Activated naive CD4-positive, alpha-beta T cell (primary cell): ENCODE measurements at places on chromosomes 1 and 21.

- DNase-seq: no peak
These were observed 73.4 kb downstream of the GALNT2 start for GRCh38 chr1:230140221-230141020.

DNA sequence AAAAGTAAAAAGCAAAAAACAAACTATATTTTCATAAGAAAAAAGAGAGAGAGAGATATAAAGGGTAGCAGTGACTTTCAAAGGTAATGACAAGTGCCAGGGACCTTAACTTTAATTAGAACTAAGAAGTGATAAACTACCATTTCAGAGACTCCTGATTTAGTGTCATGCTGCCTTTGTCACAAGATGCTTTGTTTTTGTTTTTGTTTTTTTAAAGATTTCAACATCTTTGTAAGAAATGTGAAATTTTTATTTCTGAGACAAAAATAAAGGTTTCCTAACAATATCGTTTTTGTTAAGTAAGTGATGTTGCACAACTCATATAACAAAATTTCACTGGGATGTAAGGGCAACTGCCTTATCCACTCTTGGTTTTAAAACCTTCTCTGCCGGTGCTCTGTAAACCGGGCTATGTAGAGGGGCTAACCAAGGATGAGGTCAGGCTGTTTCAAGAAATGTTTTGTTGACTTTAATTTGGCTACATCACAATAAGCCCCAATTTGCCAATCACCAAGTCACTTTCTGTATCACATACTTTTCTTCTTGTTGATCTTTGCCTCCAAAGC lies 35.2 kb upstream of the SYT2 start:
- no peak for DNase-seq

- no peak for DNase-seq
These were observed 130.1 kb downstream of the SIM2 start for GRCh38 chr21:36828891-36829515.

DNA sequence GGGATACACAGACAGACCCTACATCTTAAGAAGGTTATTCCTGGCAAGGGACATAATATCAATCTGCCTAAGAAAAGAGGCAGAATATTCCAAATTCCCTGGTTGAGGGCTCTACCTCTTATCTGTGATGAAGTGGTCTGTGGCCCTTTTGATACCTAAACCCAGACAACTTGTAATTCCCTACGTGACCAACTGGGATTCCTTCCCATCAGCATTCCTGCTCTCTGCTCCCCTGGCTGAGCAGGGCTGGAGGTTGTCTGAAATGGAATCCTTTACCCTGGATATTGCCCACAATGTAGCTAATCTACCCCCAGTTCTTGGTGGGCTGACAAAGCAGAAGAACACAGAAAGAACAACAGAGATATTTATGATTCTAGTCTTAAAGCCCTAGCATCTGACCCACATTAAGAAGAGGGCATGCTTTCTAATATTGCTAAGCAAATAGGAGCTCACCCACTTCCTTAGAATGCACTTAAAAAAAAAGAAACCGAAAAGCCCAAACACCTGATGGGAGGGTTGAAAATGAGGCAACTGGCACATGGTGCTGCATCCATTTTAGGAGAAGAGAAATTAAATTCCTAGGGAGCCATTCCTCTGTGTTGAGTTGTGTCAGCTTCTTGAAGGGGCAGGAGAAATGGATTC lies 36.8 kb downstream of the GADD45A start:
- DNase-seq: no peak

GRCh38 chr1:227769047-227769935 lies 34.1 kb downstream of the SNAP47 start:
- no peak for DNase-seq

DNA sequence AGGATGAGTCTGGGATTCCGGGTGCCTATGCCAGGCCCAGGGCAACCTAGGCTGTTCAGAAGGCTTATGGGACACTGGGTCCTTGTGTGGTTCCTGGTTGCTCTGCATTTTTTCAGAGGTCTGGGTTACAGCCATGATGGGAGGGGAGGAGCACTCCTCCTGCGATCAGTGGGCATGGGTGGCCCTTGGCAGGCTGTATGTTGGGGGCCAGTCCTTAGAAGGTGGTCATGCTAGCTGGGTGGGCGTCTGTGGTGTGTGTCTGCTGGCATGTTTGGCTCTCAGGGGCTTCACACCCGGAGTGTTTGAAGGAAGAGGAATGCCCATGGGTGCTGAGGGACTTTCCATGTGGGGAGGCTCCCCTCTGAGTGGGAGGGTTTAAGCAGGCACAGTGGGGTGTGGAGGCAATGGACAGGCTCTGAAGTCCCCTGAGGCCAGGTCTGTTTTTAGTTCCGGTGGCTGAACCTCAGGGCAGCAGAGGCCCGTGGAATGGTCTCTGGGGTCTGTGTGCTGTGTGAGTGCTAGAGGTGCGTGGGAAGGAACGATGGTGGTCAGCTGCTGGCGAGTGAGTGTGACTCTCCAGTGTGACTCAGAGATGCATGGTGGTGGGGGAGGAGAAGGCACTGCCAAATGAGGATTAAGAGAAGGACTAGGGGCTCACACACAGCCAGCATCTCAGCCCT lies 25.3 kb downstream of the CACNA1E start:
- no peak for DNase-seq

- no peak for DNase-seq
These were observed 221.8 kb downstream of the SLC45A1 start for GRCh38 chr1:8539683-8540082.

- DNase-seq: no peak
These were observed 94.3 kb downstream of the BCAR3 start for GRCh38 chr1:93587354-93587753.

GRCh38 chr1:245458234-245458633 lies 303.4 kb downstream of the KIF26B start:
- DNase-seq: no peak

DNA sequence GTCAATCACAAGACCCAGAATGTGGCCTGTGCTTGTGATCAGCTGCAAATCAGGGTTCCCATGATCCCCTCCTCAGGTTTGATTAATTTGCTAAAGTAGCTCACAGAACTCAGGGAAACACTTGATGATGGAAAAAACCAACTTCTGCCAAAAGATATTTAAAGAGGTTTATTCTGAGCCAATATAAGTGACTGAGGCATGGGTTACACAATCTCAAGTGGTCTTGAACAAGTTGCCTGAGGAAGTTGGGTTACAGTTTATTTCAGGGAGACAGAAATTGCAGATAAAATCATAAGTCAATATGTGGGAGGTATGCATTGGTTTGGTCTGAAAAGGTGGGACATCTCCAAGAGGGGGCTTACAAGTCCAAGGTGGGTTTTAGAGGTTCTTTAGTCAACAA lies 243.1 kb downstream of the S1PR1 start:
- no peak for DNase-seq

DNA sequence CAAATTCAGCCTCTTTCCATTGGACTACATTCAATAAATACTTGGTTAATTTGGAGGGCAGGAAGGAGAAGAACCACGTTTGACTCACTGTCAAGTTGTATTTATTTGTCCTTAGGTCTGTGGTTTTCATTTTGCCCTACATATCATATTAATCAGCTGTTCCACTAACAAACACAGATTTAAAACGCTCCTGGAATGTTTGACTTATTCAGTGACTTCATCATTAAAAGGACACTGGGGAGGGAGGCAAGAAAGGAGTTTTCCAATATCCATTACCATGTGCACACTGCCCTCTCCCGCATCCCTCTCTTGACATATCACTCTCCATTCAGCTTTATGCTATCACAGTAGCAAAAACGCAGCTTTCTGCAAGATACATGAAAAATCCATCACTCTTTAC lies 98.2 kb upstream of the C1orf87 start:
- no peak for DNase-seq

DNA sequence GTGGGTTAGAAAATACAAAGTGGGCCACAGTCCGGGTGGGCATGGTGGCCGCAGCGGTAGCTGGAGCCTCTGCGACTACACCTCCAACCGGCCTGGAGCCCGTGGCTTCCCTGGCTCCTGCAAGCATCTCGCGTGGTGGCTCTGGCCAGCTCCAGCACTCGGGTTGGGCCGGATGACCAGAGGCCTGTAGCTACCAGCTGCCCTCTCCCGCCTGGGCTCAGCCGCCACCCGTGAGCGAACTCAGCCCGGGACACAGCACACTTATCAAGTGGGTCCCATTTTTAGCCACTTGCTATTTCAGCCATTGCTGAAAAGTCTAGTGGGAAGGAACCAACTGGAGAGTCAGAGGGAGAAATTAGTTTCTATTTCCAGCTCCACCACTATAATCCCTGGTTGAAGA lies 107.7 kb upstream of the CACYBP start:
- no peak for DNase-seq

- no peak for DNase-seq
These were observed 2.3 kb downstream of the LMOD1 start for GRCh38 chr1:201944002-201944401.

DNA sequence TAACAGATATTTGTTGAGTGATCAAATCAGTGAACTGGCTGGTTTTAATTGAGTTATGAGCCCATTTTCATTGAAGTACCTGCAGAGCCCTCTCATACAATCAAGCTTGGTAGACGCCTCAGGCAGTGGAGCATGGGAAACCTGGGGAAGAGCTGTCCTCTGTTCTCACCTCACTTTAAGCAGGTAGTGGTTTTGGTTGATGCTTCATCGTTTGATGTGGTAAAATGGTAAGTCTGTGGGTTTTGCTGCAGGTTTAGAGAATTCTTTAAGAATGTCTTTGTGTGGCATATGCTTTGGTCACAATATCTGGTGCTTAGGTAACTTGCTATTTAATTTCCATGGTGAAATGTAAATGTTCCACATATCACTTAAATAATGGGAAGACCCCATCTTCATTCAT lies 10.0 kb downstream of the LAMC1 start:
- no peak for DNase-seq

DNA sequence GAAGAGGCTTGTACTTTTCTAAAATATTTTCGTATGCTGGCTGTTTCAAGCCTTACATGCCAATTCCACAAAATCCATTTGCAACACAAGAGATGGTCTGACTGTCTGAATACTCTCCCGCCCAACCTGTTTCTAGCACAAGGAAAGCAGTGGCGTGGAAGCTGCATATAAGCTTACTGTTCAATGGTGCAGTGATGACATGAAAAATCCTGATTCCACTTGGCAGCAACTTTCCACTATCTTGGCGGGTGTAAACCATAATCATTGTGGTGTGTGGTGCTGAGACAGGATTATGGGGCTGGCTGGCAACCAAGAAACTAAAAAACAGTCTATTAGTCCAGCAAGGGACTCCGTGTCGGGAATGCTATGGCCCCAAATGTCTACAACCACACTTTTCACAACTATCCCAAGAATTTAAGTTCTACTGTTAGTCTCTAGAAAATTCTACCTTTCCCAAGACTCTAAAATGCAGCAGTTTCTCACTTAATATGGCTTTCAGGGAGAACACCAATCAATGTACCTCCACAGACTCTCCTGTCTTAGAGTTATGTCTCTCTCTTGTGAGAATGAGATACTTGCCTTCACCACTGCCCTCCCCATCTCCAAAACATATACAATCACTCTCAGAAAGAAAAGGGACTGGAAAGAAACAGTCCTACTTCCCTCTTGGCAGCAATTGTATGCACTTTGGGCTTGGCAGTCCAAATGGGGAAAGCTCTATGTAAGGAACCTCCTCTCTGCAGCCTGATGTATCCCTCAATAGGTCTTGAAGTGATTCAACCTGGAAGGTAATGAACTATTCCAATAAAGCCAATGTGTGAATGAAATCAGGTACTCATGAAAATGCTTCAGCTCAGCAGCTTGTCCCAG lies 9.5 kb downstream of the COLGALT2 start:
- DNase-seq: no peak

DNA sequence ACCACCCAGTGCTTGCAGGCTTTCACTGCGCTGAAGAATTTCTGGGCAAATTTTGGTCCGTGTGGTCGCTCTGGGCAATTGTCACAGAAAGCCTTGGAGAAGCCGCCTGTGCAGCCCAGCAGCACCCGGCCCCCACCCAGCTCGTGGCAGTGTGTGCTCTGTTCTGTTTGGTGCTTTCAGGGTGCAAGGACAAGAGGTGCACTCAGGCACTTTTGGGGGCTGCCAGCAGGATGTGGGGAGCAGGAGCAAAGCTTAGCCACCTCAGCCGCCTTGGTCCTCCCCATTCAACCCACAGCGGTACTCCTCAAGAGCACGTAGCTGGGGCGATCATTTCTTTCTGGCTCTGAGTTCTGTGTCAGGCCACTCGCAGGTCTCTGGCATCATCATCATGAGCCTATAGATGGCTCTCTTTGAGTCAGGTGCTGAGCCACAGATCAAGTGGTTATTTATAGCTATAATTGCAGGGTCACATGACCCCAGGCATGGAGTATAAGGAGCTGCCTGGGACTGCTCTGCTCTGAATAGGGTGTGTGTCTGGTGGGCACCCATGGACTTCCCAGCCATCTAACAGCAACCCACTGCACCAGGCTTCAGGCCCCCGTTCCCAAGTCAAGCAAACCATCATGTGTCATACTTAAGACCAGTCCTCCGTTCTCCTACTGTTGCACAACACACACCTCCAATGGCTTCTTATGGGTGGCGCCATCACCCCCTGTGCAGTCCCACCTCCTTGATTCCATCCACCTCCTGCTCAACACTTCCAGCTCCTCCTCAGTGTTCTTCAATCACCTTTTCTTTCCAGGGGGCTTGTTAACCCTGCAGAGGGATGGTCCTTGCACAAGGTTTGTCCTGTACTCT lies 18.1 kb upstream of the TENT5C start:
- DNase-seq: no peak

GRCh38 chr1:43872280-43872679 lies 61.3 kb upstream of the ARTN start:
- no peak for DNase-seq

DNA sequence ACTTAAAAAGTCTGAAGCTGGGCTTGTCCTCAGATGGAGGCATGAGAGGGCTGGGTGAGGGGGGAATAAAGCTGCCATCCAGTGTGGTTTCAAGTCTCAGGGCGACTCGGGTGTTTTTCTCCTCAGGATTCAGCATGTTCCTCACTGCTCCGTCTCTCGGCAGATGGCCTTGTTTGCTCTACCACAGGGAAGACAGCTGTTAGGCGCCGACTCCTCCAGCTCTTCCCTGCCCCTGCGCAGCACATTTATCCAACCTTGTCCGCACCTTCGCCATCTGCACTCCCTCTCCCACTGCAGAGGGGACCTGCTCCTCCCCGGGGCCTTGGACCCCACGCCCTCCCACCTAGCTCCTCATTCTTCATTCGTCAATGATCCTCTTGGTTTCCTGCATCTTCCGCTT lies 16.6 kb upstream of the S100A11 start:
- DNase-seq: no peak

DNA sequence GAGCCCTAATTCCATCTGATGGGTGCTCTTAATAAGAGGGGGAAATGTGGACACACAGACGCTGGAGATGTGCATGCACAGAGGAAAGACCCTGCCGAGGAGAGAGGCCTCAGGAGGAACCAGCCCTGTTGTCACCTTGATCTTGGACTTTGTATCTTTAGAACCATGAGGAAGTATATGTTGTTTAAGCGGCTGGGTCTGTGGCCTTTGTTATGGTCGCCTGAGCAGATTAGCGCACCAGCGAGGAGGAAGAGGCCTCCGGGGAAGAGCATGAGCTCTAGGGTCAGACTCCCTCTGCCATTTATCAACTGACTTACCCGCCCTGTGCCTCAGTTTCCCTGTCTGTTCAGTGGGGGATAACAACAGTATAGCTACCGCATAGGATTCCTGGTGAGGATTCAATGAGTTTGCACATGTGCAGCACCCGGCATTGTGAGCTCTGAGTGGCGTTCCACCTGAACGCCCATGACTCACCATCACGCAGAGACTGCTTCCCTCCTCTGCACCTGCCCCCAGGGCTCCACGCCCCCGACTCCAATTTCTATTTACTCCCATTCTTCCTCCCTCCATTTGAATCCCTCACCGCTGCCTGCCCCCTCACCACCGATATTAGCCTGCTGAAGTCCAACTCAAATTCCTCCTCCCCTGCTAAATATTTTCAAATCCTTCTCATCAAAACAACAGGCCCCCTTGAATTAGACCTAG lies 67.2 kb downstream of the ATP5PO start:
- no peak for DNase-seq

GRCh38 chr1:159791461-159791860 lies 10.7 kb downstream of the DUSP23 start:
- DNase-seq: no peak
